ENCODE measurements at places on chromosomes 11 and 22.

DNA sequence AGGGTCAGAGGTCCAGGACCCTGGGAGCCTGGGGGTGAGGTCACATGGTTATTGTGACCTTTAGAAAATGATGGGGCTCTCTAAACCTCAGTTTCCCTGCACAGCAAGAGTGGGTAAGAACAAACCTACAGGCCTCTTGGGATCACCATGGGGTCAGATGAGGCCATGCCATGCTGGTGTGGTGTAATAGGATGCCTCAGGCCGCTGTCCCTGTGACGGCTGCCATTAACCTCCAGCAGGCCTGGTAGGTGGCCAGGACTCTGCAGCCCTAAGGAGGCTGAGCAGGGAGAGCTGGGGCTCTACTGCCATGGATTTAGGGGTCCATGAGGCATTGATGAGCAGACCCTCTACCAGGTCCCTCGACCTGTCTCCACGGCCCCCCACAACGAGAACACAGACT, 265.5 kb downstream of the CTTN start:
- no peak overlapping the region for H3K4me3 ChIP-seq
- H3K27me3 ChIP-seq: peaks cover 16% of the 10 kb centered on the region
- no peak for DNase-seq
- peaks cover 14% of the 10 kb centered on the region for H3K36me3 ChIP-seq
- no peak overlapping the region for H3K27ac ChIP-seq
- H3K4me1 ChIP-seq: no peaks in the 10 kb centered on the region

DNA sequence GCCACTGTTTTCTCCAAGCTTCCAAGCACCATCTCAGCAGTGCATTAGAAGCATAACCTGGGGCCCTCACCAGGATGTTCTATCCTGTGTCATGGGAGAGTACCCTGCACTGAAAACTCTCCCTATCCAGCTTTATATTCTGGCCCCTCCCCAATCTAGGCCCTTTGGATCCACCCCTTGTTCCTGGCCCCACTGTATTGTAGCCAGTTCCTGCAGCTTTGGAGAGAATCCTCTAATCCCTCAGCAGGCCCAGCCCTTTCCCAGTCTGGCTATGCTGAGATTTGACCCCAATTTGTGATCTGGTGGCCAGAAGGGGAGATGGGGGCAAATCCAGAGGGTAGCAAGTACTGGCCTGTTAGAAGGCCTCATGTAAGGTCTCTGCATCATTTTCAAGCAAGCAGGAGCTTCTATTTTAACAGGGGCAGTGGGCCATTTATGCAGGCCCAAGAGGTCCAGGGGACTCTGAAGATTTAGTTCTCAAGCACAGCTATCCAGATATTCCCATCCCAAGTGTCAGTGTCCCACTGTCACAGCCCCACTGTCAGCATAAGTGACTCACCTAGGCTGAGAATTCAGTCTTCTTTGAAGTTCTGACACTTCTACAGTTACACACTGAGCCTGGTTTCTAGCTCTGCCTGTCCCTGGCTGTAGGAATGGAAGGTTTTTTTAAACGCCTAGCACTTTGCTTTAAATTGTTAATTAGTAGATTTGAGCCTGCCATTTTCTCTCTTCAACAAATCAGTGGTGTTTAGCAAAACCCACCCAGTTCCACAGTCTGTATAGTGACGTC, 589.5 kb upstream of the CADM1 start:
- no peaks in the 10 kb centered on the region for H3K4me1 ChIP-seq
- no peak for DNase-seq
- no peaks in the 10 kb centered on the region for H3K27me3 ChIP-seq
- peaks cover 4% of the 10 kb centered on the region for H3K36me3 ChIP-seq

GRCh38 chr11:32154275-32154674, 63.4 kb downstream of the RCN1 start:
- no peaks in the 10 kb centered on the region for H3K36me3 ChIP-seq
- DNase-seq: peak; percentile 43
- peaks cover 6% of the 10 kb centered on the region for H3K4me1 ChIP-seq
- H3K4me3 ChIP-seq: no peak overlapping the region
- no peak overlapping the region for H3K27ac ChIP-seq

DNA sequence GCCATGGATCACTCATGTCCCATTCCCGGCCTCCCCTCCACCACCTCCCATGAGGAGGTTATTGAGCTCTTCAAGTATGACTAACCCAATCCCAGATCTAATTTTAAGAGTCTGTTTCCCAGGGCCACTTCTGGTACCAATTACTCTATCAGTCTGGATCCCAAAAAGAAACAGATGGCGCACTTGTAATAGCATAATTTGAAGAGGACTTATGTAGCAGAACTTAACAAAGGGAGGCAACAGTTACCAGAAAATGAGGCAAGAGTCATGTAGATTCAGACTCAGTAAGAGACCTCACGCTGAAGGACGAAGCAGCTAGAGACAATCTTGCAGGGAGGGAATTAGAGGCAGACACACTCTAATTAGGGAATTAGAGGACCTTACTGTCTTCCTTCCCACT, 46.9 kb downstream of the DDX6 start:
- H3K36me3 ChIP-seq: peaks cover 4% of the 10 kb centered on the region
- peaks cover 17% of the 10 kb centered on the region for H3K4me1 ChIP-seq
- no peak for DNase-seq
- H3K4me3 ChIP-seq: no peak overlapping the region

DNA sequence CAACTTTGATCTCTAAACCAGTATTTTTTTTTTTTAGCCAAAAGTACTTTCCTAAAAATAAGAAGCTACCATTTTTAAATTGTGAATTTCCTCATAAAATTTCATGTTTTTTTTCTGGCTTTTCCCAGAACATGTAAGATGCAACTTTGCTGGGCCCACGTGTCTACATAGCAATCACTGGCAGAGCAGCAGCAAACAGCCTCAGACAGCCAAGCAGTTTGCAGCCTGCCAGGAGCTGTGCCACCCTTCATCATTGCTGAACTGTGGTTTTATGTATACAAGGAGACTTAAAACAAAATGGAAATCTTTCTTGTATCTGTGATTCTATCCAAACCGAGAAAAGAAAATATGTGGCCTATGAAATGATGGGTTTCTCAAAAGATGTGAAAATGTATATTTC, 110.2 kb downstream of the GRIA4 start:
- no peak overlapping the region for H3K4me3 ChIP-seq
- H3K27ac ChIP-seq: no peak overlapping the region
- no peaks in the 10 kb centered on the region for H3K27me3 ChIP-seq
